Fibroblast of gingiva (primary cell): ENCODE measurements at places on chromosomes 11 and 22.

DNA sequence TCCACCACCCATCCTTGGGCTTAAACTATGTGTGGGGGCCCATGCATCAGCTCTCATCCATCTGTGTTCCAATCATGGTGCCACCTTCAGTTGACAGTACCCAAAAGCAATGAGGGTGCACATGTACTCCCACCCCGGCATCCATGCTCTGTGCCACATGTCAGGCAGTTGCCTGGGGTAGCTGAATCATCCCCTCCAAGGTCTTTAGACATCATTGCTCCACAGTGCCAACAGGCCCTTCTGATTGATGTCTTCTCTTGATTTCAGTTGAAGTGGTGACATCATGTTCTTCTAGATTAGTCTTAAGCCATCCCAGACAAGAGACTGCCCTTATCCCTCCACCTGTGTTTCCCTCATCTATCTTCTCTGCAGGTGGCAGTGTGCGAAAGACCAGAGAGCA, 42.5 kb downstream of the TMPRSS5 start:
- no peak for DNase-seq

- DNase-seq = no peak
Measured at GRCh38 chr11:3989921-3990290, 104.7 kb upstream of the RRM1 start.

GRCh38 chr22:27537501-27537900, 264.1 kb downstream of the MN1 start:
- peak; percentile 48 for DNase-seq

- peak; percentile 55 for DNase-seq
Measured at GRCh38 chr11:14249121-14249963, 109.6 kb downstream of the RRAS2 start.

GRCh38 chr11:85955531-85955930, 100.3 kb downstream of the CCDC83 start:
- DNase-seq = peak; percentile 36

GRCh38 chr22:44571566-44572413, 73.8 kb upstream of the RTL6 start:
- DNase-seq = no peak

DNA sequence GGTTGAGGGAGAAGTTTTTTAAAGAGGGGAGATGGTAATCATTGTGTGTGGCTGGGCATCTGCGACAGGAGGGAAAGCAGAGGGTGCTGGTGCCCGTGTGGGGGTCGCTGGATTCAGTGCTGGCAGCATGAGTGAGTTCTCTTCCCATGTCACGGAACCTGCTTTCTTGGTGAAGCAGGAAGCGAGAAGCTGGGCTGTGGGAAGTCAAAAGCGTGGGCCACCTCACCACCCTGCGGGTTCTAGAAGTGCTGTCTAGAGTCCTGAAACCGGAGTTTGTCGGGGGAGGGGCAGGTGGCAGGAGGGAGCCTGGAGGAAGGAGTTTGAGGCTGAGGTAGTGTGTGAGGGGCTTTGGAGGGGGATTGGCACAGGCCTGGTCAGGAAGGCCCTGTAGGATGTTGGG, 14.2 kb downstream of the SART1 start:
- DNase-seq = no peak
